Kidney capillary endothelial cell (primary cell): ENCODE measurements at places on chromosomes 4 and X.

DNA sequence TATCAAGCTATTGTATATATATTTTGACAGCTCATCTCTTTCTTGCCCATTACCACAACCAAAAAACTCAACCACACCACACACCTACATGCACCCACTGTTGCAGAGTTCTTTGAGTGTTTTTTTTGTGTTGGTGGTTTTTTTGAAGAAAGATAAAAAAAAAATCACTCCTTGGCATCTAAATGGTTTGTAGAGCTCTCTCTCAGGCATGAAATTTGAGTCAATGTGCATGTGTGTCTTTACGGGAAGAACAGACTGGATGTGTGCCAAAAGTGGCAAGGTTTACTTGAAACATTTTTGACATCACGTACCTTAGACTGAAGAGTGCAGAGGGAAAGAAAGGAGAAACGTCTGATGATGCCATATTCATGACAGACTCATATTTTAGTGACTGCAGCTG is 154.2 kb downstream of the FHIP1A start:
- no peak for DNase-seq

- peak; percentile 15 for DNase-seq
Observed at GRCh38 chrX:136954930-136955329, 74.4 kb upstream of the RBMX start.

GRCh38 chrX:71910643-71910985 is at the start of gene NHSL2:
TSS of gene NHSL2 (plus strand) at chrX:71910845.
- DNase-seq = no peak

DNA sequence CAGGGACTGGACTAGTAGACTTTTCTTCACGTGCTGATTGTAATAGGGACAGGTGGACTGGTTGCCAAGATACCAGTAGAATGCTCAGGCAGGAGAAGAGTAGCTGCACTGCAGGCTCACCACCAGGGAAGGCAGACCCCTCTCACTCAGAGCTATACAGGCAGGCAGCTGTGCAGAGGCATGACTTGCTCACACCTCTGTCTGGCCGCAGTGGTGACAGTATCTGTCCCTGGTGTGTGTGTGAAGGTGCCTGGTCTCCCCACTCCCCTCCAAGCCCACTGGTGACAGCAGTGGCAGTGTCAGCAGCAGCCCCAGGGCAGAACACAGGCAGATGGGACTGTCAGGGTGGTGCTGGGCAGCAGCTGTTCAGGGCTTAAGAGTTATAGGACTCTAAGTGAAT is 140.7 kb downstream of the RPS6KA6 start:
- no peak for DNase-seq

- no peak for DNase-seq
Observed at GRCh38 chr4:31947101-31947500, 1226.9 kb downstream of the PCDH7 start.

DNA sequence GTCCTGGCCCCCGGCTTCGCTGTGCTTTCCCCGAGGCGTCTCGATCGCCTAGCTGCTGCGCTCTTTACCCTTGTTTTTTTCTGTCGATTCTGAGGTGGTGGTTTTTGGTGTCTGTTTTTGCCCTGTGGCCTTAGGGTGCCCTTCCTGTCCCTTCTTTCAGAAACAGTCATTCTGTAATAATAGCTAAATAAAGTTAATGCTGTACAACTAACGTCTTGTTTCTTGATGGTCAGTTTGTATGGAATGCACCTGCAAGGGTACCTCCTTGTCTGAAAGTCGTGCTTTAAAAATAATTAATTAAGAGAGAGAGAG is 686 bp downstream of the FIP1L1 start:
- DNase-seq = no peak

- DNase-seq = no peak
Observed at GRCh38 chr4:152102436-152103000, 341.7 kb upstream of the GATB start.

- peak; percentile 36 for DNase-seq
Observed at GRCh38 chr4:121096629-121097028, 24.3 kb upstream of the NDNF start.

DNA sequence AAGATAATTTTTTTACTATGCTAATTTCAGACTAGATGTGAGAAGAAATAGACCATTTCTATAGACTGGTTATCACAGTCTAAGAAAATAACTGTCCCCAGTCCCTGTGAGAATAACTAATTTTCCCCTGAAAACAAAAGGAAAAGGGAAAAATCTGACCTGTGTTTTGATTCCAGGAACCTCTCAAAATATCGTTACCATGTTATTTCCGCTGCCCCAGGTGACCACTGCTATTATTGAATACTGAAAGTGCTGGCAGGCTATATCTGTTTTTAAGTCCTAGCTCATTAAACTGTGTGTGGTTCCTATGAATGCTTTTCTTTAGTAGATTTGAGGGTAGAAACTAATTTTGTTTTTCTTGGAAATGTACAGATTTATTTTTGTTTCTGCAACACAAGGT is 83.6 kb downstream of the GAB1 start:
- DNase-seq = no peak

GRCh38 chrX:11992271-11992670 is 146.0 kb upstream of the FRMPD4 start:
- DNase-seq = no peak
